ENCODE measurements at places on chromosomes 2 and 18. TPM values are rescaled to one million over a fixed set of nuclear protein-coding genes. Genes with fewer than 3 reads are reported as not detected.

DUSP2 gene
- polyA plus RNA-seq = not detected

IL18RAP gene
- 0.32 TPM for polyA plus RNA-seq

IWS1 gene
- 44.3 TPM for polyA plus RNA-seq

GLI2 gene
- 6.6 TPM for polyA plus RNA-seq

ACVR1C gene
- polyA plus RNA-seq = 0.34 TPM

ANKRD30BL gene
- not detected for polyA plus RNA-seq

CHRNA1 gene
- polyA plus RNA-seq = 167 TPM

NT5C1B gene
- 0.40 TPM for polyA plus RNA-seq

SERPINB7 gene
- polyA plus RNA-seq = 19.2 TPM

MTHFD2 gene
- polyA plus RNA-seq = 29.6 TPM

COLEC11 gene
- polyA plus RNA-seq = not detected

DNA sequence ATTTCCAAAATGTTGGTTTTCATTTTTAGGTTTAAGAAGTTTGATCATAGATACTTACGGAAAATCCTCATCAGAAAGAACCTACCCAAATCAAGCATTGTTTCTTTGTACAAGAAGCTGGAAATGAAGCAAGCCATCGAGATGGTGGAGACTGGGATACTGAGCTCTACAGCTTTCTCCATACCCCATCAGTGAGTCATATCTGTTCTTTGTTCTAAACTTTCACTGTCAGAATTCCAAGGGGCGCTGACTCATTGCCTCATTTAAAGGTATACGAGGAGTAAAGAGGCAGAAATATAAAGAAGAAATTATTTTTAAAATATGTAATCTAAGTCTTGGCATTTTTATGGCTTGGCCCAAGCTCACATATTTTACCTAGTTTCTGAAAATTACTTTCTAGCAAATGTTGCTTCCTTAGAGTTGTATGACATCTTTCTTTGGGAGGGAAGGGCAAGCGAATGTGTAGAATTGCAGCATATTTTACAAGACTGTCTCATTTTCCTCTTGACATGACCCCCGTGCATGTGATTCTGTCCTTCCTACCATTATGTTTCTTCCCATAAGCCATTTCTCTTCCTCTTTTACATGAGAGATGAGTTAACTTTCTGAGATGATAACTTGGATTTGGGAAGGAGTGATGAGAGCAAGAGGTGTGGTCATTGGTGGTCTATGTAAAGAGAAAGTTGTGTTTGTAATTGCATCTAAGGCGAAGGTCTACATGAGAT is 41.2 kb downstream of the SLC9A4 start:
- no peak for DNase-seq

DNA sequence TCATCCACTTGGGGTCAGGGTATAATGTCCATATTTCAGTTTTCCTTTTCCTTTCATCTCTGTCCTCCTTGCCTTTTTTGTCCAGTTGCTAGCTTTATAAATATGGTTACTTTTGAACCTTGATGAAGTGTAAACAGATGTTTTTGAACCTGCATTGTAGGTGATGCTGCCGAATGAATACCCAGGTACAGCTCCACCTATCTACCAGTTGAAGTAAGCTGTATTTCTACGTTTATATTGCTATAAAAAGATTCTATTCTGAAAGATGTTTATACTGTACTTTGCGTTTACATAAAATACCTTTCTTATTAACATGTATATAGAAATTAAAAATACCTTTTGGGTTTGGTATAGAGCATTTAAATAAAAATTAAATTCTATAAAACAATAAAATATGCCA is 2.2 kb downstream of the IMPACT start:
- DNase-seq = no peak

DNA sequence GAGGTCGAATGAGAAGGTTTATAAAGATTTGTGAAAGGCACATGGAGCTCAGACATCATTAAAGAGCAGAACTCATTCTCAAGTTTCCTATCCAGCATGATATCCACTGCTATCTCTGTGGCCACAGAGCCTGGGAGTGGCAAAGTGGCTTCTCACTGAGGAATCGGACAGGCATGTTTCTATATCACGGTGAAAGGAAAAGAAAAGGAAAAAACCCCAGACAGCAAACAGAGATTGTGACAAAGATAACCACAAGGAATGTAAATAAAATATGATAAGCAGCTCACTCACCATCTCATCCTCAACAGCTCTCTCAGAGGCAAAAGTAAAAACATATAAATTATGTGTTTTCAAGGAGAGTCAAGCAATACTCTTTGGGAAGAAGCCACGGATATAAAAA is 2.5 kb downstream of the PID1 start:
- DNase-seq = no peak

DNA sequence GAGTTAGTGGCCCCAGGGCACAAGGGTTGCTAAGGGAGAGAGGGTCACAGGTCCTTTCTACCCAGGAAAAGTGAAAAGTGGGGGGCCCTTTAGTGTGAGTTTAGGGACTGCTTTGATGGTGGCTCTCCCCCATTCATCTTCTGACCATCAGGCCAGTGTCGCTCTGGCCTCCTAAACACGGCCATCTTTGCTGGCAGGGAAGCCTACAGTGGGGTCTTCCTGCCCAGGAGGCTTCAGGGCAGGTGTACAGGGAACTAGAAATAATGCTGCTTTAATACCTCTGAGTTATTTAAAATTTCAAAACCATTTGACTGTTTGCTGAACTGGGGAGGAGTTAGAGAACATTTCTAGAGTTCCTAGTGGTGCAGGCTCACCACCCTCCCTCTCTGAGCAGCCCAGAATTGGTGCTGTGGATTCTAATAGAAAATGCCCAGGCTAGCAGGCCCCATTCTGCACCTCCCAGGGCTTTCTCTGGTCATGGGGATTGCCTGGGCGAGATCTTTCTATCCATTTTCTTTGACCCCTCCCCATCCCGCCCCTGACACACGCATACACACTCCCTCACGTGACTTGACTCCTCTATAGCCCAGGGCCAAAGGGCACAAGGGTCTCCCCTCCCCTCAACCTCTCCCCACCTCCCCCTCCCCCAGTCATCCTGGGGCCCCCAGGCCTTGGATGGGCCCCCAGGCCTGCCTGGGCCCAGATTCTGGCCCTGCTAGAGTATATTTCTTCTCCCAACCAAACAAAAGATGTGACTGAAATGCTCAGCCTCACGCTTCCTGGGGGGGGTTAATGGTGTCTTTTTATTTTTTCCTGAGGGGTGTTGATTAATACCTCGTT is 3.1 kb downstream of the PKDCC start:
- DNase-seq = no peak

DNA sequence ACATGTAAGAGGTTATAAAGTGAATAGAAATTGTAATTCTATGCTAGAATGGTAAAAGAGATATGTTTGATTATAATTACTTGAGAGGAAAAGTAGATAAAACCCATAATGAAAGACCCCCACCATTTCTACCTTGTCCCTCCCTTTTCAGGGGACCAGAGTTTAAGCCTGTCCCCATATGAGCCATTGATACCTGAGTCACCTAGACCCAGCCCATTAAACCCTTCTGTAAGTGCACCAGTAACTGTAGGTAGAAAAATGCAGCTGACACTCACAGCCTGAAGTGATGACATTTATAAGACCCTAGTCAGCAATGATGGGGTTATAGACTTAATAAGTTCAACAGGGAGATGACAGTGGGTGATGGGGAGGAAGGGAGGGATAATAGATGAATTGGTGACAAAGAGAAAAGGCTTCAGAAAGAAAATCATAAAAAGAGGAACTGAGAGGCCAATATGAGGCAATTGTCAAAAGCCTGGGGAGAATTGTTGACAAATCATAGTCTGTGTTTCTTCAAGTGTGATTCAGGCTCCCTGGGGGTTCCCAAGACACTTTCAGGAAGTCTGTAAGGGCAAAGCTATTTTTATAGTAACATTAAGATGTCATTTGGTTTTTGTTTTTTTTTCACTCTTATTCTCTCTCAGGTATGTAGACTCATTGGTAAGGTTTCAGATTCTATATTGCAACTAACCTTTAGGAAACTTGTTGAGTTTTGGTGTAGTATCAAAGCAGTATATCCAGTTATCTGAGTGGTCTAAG is 544.2 kb downstream of the SATB2 start:
- DNase-seq = no peak

DNA sequence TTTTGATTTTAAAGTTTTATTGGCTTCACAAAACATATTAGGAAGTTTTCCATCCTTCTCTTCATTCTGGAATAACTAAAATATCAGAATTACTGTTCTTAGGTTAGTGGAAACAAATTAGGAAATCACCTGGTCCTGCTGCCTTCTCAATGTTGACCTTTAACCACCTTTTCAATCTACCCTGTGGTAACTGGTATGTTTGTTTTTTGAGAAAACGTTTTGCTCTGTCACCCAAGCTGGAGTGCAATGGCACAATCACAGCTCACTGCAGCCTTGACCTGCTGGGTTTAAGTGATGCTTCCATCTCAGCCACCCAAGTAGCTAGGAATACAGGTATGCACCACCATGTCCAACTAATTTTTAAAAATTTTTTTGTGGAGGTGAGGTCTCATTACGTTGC is 28.4 kb downstream of the ACYP2 start:
- DNase-seq = no peak

GRCh38 chr18:56988022-56988421 is 158.9 kb upstream of the BOD1L2 start:
- DNase-seq = no peak

DNA sequence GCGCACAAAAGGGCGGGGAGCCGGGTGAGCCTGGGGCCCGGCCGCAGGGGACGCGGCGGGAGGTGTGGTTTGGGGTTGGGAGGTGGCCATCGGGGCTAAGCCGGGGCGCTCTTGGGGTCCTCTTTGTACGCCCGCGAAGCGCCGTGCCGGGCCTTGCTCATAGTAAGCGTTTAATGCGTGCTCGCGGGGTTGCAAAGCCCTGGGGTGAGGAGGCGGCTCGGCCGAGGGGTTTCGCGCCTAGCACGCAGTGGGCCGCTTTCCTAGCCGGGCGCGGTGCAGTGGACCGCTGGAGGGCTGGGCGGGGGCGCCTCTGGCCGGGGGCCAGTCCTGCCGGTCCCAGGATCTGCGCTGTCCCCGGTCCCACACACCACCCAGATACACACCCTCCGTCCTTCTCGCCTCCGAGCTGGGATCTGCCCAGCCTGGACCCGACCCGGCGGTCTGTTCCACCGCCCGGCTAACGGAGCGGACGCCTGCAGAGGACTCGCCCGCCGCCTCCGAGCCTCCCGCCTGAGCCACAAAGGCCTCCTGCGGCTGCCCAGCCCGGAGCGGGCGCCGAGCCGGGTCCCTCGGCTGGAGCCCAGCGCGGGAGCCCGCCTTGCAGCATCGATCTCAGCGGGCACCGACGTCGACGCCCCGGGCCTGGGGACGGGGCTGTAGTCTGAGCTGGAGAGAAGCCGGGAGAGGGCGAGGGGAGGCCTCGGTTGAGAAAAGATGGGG is 564 bp downstream of the DPYSL5 start:
- DNase-seq = no peak

DNA sequence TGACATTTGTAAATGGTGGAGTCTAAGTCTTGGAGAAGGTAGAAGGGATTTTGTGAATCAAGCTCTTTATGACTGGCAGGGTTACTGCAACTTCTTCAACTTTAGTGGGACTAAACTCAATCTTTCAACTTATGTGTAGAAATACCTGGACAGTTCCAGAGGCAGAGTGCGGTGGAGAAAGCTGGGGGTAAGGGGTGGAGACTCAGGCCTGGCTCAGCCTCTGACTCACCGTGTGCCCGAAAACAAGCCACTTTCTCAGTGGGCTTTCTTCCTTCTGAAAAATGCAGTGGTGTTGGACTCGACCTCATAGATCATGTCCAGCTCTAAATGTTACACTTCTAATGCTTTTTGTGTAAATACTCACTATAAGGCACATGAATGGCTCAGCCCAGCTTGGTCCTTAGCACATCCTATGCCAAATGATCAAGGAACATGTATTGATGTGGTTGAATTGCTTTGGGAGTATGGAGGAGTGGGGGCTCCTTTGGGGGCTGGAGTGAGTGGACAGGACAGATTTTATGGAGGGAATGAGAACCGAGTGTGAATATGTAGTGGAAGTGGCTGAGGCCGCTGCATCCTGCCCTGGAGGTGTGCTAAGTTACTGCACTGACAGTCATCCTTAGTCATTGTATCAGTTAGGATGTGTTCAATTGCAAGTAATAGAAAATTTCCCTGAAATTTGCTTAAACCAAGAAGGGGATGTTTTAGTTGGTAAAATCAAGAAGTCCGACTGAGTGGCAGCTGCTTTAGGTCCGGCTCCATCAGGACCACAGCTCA is 32.2 kb upstream of the IGFBP5 start:
- DNase-seq = no peak

GRCh38 chr2:197677483-197677882 is 2.1 kb upstream of the RFTN2 start:
- DNase-seq = no peak

DNA sequence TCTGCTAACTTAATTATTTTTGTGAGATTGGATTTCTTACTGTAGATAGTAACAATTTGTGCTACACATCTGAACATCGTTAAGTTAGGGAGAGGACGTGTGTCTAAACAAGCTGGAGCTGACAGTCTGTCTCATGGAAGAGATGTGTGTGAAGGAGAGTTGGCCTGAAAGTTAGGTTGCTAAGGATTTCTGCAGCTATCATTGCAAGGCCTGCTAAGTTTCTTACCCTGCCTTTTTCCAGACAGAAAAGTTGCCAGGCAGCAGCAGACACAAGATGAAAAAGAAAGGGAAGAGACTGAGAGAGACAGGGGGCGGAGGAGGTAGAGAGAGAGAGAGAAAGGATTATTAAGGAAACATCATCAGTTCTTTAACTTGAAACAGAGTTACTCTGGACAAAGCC is 4.1 kb upstream of the LRP1B start:
- no peak for DNase-seq

DNA sequence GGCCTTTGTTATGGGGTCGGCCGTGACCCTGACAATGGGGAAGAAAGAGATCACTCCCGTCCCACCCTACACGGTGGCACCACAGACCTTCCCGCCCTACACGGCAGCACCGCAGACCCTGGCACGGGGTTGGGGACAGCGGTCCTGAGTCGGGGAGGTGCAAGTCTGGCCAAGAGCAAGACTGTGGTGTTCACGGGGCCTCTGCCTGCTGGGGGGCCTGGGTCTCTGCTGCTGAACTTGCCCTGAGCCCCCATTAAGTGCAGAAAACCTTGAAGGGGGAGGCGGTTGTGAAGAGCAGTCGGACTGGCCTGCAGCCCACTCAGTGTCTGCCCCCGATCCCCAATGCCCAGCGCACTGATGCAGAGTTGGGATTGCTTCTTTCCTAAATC is 75.9 kb downstream of the SLC66A2 start:
- no peak for DNase-seq

DNA sequence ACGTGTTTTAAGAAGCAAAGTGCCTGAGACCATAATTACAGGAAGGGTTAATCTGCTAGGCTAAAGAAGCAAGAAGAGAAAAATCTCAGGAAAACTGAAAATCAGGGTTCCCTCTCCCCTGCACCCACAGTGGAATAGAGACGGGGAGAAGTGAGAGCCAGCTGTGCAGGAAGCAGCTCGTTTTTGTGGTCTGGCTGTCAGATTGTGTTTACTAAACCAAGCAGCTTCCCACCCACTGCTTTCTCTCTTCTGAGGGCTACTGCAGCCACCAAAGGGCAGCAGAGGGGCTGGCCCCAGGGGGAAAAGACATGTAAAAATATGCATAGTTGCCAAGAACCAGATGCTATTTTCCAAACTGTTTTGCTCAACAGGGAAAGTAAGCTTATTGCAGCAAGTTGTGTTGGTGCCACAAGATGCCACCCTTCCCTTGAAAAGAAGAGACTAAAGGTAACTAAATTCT is 72.6 kb upstream of the THUMPD2 start:
- peak; percentile 18 for DNase-seq

Measured in muscle of arm (tissue), 14 donors.